ENCODE measurements at places on chromosomes 5 and 9. TPM values are rescaled to one million over a fixed set of nuclear protein-coding genes. Genes with fewer than 3 reads are reported as not detected.

The ST8SIA4 gene
- total RNA-seq, result 53.3 TPM

The PHF24 gene
- total RNA-seq, result not detected

The PPIP5K2 gene
- 62.6 TPM for total RNA-seq

The LCN12 gene
- 1.2 TPM for total RNA-seq

The FAT2 gene
- not detected for total RNA-seq

The PFN3 gene
- total RNA-seq, result not detected

The RLN2 gene
- total RNA-seq, result 2.1 TPM

GRCh38 chr9:115766370-115766955 is 387.1 kb upstream of the PAPPA start:
- no peak overlapping the region for H3K27ac ChIP-seq
- H3K27me3 ChIP-seq, result no peaks in the 10 kb centered on the region
- DNase-seq, result no peak
- no peak overlapping the region for H3K4me3 ChIP-seq
- H3K36me3 ChIP-seq, result no peaks in the 10 kb centered on the region
- no peaks in the 10 kb centered on the region for H3K4me1 ChIP-seq

DNA sequence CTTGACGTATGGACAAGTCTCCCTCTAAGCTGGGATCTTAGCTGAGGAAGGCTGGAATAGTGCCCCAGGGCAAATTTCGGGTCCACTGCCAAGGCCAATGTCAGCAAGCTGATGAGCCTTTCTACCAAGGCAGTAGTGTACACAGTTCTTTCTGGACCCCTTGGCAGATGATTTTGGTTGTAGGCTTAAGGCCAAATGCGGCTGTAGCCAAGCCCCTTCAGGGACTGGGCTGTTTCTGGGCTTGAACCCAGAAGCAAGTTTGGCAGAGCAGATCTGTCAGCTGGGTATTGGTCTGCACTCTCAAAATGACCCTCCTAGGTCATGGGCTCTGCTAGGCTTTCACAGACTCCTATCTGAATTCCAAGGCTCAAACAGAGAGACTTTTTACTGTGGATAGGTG is 121.6 kb downstream of the ADAMTSL1 start:
- H3K36me3 ChIP-seq, result no peaks in the 10 kb centered on the region
- H3K4me3 ChIP-seq, result no peak overlapping the region
- H3K27me3 ChIP-seq, result no peaks in the 10 kb centered on the region
- H3K27ac ChIP-seq, result no peak overlapping the region
- no peaks in the 10 kb centered on the region for H3K4me1 ChIP-seq

DNA sequence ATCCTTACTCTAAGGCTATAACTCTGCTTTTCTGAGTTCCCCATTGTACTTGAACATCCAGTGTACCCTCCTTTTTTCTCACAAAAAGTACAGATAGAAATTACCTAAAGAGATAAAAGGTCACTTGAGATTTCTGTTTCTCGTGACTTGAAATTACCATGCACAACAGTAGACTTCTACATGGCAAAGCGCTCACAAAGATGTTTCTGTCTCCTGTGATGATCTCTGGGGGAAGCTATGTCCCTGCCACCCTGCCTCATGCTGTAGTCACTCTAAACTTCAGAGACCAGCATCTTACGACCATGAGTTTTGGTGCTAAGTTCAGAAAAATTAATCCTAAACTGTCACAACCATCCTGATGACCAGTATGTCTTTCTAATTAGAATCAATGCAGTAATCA is 36.2 kb downstream of the NFIB start:
- no peak for DNase-seq
- no peaks in the 10 kb centered on the region for H3K36me3 ChIP-seq
- H3K27me3 ChIP-seq, result peaks cover 14% of the 10 kb centered on the region
- H3K27ac ChIP-seq, result no peak overlapping the region
- no peaks in the 10 kb centered on the region for H3K4me1 ChIP-seq
- H3K4me3 ChIP-seq, result no peak overlapping the region

GRCh38 chr5:73994963-73995362 is 369.0 kb downstream of the ARHGEF28 start:
- H3K36me3 ChIP-seq, result no peaks in the 10 kb centered on the region
- H3K27me3 ChIP-seq, result peaks cover 12% of the 10 kb centered on the region
- no peak overlapping the region for H3K27ac ChIP-seq
- no peak for DNase-seq
- H3K4me1 ChIP-seq, result no peaks in the 10 kb centered on the region

DNA sequence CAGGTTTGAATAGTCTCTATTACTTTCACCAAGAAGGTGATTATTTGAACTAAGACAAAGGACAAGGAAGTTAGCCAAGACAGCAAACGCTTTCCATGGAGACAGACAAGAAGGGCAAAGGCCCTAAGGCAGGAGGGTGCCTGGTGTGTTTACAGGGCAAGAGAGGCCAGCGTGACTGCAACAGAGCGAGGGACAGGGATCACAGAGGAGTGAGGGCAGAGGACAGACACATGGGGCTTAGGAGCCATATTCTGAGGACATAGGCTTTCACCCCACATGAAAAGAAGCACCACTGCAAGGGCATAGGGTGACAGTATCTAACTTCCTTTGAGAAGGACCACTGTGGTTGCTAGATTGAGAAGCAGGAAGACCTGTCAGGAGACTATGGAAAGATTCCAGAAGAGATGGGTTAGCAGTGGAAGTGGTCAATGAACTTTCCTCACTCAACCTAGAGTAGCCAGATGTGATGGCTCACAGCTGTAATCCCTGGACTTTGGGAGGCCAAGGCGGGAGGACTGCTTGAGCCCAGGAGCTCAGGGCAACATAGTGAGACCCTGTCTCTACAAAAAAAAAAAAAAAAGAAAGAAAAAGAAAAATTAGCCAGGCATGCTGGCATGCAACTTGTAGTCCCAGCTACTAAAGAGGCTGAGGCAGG is 5.0 kb upstream of the HAVCR1 start:
- H3K27me3 ChIP-seq, result no peaks in the 10 kb centered on the region
- H3K4me3 ChIP-seq, result no peak overlapping the region
- H3K36me3 ChIP-seq, result peaks cover 8% of the 10 kb centered on the region
- DNase-seq, result no peak

DNA sequence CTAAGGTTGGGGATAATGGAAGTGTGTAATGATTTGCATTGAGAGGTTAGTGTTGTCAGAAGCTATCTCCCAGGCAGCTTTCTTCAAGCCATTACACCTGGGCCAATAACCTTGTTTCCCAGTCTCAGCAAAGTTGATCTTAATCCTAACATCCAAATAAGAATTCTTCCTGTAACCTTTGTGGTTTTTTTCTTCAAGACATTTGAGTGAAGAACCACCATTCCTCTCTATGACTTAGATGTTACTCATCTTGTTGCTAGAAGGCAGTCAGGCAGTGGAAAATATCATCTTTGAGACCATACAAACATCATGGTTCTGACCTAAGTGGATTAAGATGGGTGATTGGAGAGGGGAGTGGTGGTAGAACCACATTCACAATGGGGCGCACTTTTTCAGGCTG is 103.5 kb downstream of the NDUFAF2 start:
- peaks cover 3% of the 10 kb centered on the region for H3K4me1 ChIP-seq
- DNase-seq, result no peak
- H3K36me3 ChIP-seq, result peaks cover 7% of the 10 kb centered on the region

- H3K4me3 ChIP-seq, result no peak overlapping the region
- H3K4me1 ChIP-seq, result no peaks in the 10 kb centered on the region
- no peaks in the 10 kb centered on the region for H3K36me3 ChIP-seq
Measured at GRCh38 chr5:3268760-3269330, 326.8 kb upstream of the IRX1 start.

- peak overlapping the region; percentile 67 for H3K4me3 ChIP-seq
- H3K27ac ChIP-seq, result peak overlapping the region; percentile 26
- H3K4me1 ChIP-seq, result peaks cover 44% of the 10 kb centered on the region
- H3K27me3 ChIP-seq, result peaks cover 78% of the 10 kb centered on the region
- H3K36me3 ChIP-seq, result no peaks in the 10 kb centered on the region
- peak; percentile 74 for DNase-seq
Measured at GRCh38 chr9:123637945-123638634, 282.1 kb downstream of the CRB2 start.

DNA sequence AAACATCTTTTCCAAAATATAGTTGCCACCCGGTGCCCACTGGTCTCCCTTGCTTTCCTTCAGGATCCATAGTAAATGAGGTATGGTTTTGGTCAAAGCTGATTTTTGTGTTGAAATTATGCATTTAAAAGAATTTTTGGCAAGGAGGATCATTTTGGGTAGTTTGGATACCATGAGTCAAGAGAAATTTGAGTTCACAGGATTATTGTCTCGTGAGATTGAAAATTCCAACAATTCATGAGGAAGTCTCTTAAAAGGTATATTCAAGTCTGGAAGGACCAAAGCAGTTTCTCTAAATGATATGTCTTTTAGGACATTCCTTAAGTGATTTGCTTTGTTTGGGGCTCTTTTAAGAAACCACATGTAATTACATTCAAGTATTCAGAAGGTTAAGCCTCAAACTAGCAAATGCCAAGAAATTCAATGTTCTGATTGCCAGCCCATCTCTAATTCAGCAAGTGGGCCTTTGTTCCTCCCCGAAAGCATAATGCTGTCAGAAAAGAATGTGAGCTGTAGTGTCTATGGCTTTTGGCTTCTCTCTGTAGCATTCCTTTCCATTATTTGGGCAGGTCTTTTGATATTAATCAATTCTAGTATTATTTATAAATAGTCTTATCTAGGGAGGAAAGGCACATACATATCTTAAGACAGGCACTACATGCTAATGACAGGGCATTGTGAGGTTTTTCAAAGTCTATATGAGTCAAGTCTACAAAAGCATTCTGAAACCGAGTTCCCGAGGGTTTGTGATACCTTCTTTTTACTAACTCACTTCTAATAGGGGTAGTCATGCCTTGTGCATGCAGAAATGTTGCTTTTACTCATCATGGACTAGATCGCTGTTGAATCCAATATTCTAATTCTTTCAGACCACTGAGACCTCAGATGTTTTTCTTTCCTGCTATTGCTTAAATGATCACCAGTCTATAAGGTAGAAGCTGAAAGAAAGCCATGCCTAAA is 453.9 kb downstream of the ENC1 start:
- DNase-seq, result no peak
- no peaks in the 10 kb centered on the region for H3K4me1 ChIP-seq
- no peaks in the 10 kb centered on the region for H3K36me3 ChIP-seq

DNA sequence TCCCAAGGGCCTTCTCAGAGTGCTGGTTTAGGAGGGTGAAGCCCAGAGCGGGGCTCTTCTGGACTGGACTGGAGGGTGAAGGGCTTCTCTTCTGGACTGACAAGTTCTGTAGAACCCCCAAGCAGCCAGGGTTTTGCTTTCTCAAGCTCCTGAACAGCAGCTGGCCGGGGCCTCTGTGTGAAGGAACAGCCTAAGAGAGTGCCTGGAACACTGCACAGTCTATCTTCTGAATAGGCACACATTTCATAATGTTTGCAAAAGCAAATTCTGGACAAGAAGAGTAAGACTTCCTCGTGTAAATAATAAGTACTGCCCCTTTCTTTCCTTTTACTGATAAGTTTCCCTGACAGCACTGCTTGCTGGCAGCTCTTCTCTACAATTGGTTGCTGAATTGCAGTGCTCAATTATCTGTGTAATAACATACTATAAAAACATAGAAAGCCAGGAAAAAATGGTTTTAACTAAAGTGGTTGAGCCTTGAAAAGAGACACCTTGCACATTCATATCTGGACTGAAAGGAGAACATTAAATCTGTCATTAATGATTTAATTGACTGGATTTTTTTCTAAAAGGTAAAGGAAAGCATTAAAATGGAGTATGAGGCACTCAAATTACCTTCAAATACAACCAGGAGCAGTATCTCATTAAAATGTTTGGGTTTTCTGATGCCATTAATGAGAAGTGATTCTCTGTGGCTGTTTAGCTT is 20.5 kb downstream of the MAST4 start:
- H3K4me1 ChIP-seq, result peaks cover 38% of the 10 kb centered on the region
- no peak overlapping the region for H3K4me3 ChIP-seq
- H3K36me3 ChIP-seq, result peaks cover 2% of the 10 kb centered on the region
- H3K27me3 ChIP-seq, result peaks cover 45% of the 10 kb centered on the region

DNA sequence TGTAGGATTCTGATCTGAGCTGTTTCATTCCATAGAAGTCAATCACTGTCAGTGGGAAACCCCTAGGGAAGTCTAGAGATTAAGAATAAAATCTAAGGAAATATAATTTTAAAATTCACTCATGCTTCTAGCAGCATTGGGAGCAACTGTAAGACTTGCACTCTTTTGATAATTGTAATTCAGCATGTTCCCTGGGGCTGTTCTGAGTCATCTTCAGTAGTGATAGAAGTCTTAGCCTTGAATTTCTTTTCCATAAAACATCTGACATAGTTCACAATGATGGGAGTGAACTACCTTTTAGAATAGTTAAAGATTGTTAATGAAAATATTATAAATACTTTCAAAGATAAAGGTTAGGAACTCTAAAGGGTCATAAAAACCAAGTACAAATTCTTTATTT is 935.8 kb downstream of the DTWD2 start:
- H3K4me1 ChIP-seq, result no peaks in the 10 kb centered on the region
- H3K36me3 ChIP-seq, result no peaks in the 10 kb centered on the region
- H3K4me3 ChIP-seq, result no peak overlapping the region
- H3K27ac ChIP-seq, result no peak overlapping the region
- no peaks in the 10 kb centered on the region for H3K27me3 ChIP-seq
- DNase-seq, result no peak

DNA sequence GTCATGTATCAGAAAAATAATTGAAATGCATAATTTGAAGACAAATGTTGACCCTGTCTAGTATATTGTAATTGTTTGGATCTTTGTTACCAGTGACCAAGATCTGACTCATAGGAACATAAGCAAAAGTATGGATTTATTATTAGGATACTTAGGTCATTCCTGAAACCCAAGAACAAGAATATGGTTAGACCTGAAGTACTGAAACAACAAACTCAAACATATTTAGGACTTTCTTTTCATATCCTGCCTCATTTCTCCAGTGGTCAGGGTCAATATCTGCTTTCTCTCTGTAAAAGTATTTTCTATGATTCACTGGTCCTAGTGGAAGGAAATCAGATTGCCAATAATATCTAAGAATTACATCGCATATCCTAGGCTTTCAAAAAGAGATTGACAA is 1937.1 kb upstream of the WWC1 start:
- no peaks in the 10 kb centered on the region for H3K36me3 ChIP-seq
- H3K4me1 ChIP-seq, result no peaks in the 10 kb centered on the region
- H3K4me3 ChIP-seq, result no peak overlapping the region
- DNase-seq, result no peak

DNA sequence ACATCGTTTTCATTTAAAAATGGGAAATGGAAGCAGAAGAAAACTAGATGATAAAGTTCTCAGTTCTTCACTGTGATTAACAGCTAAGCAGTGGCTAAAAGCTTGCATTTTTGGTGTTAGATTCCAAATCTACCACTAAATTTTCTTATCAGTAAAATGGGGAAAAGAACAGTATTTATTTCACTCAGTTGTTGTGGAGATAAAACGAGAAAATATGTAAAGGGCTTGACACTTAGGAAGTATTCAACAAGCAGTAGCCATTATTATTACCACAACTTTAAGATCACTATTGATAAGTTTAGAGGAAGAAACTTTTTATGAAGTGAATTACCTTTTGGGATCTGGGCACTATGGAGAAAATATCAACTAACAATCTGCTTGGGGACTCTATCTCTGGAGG is 4.5 kb downstream of the STOM start:
- H3K27me3 ChIP-seq, result no peaks in the 10 kb centered on the region
- peaks cover 39% of the 10 kb centered on the region for H3K36me3 ChIP-seq
- H3K4me1 ChIP-seq, result peaks cover 67% of the 10 kb centered on the region
- no peak for DNase-seq
- peak overlapping the region; percentile 43 for H3K27ac ChIP-seq

GRCh38 chr9:131499254-131499767 is 3.4 kb upstream of the POMT1 start:
- no peak for DNase-seq
- peak overlapping the region; percentile 79 for H3K27ac ChIP-seq
- H3K36me3 ChIP-seq, result peaks cover 34% of the 10 kb centered on the region
- no peaks in the 10 kb centered on the region for H3K27me3 ChIP-seq
- peaks cover 58% of the 10 kb centered on the region for H3K4me1 ChIP-seq
- no peak overlapping the region for H3K4me3 ChIP-seq

Measured in activated CD8-positive, alpha-beta memory T cell treated with anti-CD3 and anti-CD28 coated beads, Interleukin-2, amount 10 ng/mL, durations not matched to agents 7 days and 5 days (primary cell).